ENCODE measurements at places on chromosomes 4 and X.

- no peak for DNase-seq
These were observed 126.2 kb upstream of the ANXA10 start for GRCh38 chr4:167966143-167966542.

DNA sequence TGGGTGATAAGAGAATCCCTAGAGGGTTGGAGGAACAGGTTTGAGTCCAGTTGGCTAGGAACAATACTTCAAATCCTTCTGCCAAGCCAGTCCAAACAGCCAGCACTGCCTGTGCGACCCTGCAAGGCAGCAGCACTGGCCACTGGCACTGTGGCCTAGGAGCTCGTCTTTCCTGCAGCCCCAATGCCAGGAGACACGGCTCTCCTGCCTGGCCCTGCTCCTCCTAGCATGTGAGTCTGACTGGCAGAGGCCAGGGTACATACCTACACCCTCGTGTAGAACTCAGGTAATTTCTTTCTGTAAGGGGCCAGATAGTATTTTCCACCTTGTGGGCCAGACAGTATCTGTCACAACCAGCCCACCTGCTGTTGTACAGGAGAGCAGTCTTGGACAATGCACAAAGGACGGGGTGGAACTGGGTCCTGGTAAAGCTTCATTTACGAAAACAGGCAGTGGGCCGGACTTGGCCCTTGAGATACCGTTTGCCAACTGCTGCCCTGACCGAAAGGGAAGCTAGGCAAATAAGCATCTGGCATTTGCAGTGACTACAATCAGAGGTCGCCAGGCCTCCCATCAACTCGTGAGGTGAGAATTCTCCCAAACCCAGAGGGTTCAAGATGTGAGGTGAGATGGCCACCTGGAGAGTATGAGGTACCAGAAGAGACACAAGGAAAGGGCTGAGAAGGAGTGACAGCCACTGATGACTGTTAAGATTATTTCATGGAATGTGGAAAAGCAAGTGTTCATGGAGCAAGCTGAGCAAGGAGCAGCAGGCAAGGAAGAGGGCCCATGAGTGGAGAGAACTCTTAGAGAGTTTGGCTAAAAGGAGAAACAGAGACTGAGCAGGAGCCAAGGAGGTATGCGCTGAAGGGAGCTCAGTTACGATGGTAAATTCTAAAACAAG is 29.8 kb upstream of the IRAK1 start:
- DNase-seq, result no peak

GRCh38 chrX:68917799-68918198 is 89.0 kb downstream of the EFNB1 start:
- DNase-seq, result no peak

DNA sequence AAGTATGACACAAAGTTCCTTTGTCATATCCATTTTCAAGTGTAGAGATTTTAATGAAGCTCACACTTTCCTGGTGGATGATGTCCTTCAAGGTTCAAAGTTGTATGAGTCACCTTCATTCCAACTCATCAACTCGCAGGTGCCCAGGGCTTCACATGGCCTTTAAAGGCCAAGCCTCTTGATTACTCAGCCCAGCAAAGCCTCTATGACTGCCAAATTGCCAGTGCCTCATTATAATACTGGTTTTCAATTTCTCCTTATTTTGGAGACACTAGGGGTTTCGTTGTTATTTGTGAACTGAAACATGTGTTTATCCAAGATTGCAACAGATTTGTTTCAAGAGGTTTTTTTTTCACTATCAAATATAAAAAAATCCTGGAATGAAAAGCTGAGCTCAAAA is 45.9 kb upstream of the PPP3CA start:
- no peak for DNase-seq

DNA sequence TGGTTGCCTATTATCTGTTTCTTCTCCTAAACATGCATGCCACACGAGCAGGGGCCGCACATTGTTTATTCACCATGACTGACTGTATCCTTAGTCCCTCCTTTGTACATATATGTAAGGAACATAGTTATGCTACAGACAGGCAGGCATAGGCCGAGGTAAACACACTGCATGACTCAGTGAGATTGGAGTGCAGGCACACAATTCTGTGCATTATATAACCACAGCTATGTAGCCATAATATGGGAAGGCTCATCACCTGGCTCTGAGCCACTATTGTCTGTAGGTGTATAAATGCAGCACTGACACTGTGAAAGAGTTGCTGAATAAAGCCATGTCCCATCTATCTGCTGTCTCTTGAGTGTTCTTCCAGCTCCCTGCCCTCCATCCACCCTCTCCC is 431.6 kb downstream of the IDS start:
- DNase-seq, result no peak

DNA sequence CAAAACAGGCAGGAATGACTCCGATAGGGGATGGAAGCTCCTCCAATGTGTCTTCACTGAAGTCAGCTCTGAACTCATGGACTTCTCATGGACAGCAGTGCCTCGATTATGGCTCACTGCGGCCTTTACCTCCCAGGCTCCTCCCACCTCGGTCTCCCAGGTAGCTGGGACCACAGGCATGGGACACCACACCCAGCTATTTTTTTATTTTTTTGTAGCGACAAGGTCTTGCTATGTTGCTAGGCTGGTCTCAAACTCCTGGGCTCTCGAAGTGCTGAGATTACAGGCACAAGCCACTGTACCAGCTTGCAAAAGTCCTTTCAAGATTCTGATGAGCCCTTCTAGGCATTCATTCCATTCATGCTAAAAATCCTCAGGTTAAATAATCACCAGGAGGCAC is 181.5 kb downstream of the NSUN7 start:
- no peak for DNase-seq

GRCh38 chr4:146135941-146136340 is 39.6 kb upstream of the LSM6 start:
- no peak for DNase-seq

- DNase-seq, result no peak
These were observed 269.4 kb downstream of the IL15 start for GRCh38 chr4:141905751-141906150.

- no peak for DNase-seq
These were observed 53.6 kb upstream of the RAB40AL start for GRCh38 chrX:102883491-102883890.

DNA sequence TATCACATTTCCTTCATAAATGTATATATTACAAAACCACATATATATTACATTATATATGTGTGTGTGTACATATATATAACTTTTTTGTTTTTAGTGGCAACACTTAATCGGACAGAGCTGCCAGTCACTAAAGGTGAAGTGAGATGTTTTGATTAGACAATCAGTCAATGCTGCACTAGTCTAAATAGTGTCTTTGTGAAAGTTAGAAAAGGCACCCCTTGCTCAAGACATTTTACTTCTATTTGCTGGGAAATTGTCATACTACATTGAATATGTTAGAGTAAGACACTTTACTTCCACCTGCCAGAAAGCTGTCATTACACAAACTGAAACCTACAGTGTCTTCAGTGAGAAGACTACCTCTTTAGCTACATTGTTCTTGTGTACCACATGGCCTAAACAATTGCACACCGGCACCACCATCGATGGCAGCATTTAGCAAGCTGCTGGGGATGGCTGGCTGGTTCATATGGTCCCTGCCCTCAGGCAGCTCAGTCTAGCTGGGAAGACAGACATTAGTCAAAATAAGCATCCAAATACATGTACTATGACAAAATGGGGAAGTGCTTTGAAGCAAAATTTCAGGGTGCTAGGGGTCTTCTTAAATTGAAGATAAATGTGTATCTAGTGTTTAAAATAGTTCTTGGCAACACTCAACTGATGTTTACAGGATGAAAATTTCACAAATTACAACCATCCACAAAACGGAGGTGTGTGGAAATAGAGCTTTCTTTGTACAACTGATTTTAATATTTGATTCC is 148.1 kb upstream of the GATB start:
- no peak for DNase-seq

GRCh38 chrX:38112566-38112965 is 106.2 kb downstream of the SYTL5 start:
- no peak for DNase-seq

DNA sequence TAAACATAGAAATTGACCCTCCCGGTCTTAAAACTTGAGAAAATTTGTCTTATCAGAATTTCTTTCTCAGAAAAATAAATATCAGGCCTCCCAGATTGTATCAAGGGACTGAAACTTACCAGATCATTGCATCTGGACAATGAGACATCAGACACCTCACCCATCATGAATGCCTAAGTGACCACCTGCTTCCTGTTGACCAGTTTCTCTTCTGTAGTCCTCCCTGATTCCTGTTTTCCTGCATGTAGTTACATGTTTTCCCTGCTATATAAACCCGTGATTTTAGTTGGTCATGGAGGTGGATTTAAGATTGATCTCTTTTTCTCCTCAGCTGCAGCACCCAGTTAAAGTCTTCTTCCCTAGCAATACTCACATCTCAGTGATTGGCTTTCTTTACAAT is 548.1 kb downstream of the PPP4R3C start:
- no peak for DNase-seq

GRCh38 chrX:113548308-113549015 is 707.8 kb upstream of the AMOT start:
- no peak for DNase-seq

DNA sequence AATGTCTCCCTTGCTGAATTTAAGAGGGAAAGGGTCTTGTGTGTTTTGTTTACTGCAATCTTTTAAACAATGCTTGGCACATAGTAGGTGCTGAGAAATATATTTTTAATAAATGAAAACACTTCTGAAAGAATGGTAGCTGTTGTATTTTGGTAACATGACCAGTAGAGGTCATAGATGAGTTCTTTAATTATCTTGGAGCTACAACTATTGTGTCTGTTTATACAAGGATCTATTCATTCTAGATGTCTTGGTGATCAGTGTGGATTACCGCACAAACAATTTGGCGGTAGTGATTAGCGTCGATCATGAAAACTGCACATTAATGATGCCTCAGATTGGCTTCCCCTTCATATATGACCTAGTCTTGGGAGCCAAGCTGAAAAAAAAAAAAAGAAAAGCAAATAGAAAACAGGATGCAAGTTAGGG is 21.4 kb upstream of the SCRG1 start:
- DNase-seq, result no peak

GRCh38 chrX:9767375-9767774 is 1.7 kb upstream of the GPR143 start:
- DNase-seq, result no peak

DNA sequence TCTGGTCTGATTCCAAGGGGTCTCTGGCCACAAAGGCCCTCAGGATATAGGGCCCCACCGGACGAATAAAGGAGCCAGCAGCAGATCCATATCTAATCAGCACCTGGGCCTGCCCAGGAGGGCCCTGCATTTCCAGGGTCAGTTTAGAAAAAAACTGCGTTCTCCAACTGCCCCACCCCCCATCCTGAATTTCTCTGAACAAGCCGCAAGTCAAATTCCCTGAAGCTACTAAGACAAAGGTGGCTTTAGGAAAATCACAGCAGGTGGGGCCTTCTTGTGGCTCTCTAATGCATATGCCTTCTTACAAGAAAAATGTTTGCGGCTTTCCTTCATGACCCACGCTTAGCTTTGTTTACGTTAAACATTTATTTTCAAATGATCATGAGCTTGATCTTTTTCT is 76.6 kb downstream of the MBNL3 start:
- no peak for DNase-seq

DNA sequence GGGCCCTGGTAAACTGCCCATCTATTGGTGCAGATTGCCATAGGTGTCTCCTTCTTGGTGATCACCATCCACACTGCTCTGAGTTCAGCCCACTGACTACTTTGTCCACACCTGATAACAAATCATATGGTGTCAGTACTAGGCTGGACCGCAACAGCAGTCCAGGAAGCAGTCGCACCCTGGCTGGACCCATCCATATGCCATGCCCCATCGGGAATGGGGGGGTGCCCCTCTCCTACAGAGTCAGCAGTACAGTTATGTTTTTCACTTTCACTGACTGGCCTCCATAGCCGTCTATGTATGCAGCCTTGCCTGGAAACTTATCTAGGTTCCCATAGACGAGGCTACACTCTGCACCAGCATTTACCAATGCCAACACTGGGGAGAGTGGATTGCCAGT is 226.1 kb downstream of the ADGRL3 start:
- DNase-seq, result no peak

- DNase-seq, result peak; percentile 4
These were observed 298.3 kb downstream of the TEX13A start for GRCh38 chrX:104922206-104922621.

- no peak for DNase-seq
These were observed 92.6 kb downstream of the KDR start for GRCh38 chr4:55032788-55033187.

DNA sequence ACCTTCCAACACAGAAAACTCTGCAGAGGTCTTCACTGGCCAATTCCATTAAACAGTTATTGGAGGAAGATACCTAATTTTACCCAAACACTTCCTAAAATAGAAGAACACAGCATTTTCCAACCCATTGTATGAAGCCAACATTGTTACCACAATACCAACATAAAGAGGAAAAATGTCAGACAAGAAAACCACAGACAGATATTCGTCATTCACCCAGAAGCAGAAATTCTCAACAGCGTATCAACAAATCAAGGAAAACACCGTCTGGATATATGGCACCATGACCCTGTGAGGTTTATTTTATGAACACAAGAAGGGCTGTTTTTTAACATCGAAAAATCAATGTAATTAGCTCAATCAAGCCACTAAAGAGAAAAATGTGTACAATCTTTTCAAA is 255.6 kb downstream of the ASMT start:
- DNase-seq, result no peak

- DNase-seq, result peak; percentile 9
These were observed 70.0 kb upstream of the FAM241A start for GRCh38 chr4:112075129-112075753.

DNA sequence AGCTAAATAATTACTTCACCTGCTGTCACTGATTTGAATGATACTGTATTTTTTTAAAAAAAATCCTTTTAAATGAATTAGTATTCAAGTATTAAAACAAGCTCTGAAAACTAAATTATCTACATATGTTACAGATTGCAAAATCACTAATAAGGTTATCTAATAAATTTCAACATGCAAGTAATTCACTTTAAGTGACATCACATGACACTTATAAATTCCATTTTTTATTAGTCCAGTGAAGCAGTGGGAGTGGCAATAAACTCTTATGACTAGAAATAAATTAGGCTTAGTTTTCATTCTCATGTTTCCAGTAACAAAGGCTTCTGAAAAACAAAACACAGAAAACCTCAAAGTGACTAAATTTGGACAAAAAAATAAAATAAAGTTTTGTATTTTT is 36.3 kb downstream of the SMIM31 start:
- DNase-seq, result no peak

GRCh38 chrX:3161681-3162080 is 120.4 kb downstream of the ARSF start:
- no peak for DNase-seq
